ENCODE measurements at places on chromosomes 2 and 18.

DNA sequence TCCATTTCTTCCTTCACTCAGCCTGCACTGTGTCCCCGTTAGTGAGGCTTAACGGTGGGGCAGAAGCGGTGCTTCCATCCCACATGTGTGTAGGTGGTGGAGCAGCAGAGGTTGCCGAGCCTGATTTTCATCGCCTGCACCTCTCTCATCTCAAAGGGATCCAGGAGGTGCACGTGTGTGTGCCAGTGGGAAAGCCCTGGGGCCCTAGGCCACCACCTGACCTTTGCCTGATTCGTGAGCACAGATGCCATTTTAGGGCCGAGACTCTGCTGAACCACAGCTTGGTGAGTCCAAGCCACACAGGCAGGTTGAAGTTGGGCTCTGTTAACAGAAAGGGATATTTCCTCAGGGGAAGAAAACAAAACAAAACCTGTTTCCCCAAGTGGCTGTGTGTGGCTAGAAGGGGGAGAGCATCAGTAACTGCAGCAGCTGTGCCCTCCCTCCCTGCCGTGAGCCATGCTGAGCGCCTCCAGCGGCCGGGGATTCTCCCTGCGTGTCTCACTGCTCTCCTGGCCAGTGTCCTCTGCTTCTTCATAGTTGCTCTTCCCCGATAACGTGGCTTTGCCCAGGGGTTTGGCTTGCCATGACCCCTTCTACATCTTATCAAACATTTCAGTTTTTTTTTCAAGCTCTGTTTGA, 81.5 kb downstream of the MAPRE2 start:
- peak; percentile 73 for DNase-seq

- peak; percentile 8 for DNase-seq
Measured at GRCh38 chr18:79493801-79494211, 98.1 kb downstream of the NFATC1 start.

DNA sequence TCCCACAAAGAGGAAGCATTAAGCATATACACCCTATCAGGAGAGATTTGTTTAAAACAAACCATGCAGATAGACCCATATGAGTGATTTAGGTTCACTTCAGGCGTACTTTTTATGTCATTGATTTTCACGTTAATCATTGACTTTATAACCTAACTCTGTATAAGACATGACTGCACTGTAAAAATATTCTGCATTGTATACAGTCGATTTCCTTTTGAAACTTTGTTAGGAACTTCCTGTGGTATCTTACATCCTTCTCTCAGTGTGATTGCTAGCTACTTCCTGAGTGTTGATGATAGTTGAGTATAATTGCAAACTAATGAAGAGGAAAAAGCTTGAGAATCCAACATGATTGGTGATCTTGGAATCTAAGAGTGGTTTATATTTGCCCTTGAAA, 69.4 kb downstream of the XIRP2 start:
- DNase-seq: no peak

GRCh38 chr2:40937284-40937683, 485.4 kb upstream of the SLC8A1 start:
- DNase-seq: no peak

DNA sequence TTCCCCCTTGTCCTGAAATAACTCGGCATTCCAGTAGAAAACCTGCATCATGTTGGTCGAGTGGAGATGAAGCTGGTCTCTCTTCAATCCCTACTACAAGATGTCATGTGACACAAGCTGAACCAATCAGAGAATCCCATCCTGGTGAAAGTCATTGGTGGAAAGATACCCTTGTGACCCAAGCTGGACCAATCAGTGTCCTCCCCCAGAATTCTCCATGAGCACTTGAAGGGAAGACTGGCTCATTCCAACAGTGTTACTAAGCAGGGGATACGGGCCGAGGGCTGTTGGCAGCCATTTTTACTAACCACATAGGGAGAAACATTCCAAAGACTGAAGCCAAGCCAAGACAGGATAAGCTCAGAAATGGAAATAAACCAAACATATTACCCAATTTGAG, 298.3 kb downstream of the ICOS start:
- DNase-seq: no peak

DNA sequence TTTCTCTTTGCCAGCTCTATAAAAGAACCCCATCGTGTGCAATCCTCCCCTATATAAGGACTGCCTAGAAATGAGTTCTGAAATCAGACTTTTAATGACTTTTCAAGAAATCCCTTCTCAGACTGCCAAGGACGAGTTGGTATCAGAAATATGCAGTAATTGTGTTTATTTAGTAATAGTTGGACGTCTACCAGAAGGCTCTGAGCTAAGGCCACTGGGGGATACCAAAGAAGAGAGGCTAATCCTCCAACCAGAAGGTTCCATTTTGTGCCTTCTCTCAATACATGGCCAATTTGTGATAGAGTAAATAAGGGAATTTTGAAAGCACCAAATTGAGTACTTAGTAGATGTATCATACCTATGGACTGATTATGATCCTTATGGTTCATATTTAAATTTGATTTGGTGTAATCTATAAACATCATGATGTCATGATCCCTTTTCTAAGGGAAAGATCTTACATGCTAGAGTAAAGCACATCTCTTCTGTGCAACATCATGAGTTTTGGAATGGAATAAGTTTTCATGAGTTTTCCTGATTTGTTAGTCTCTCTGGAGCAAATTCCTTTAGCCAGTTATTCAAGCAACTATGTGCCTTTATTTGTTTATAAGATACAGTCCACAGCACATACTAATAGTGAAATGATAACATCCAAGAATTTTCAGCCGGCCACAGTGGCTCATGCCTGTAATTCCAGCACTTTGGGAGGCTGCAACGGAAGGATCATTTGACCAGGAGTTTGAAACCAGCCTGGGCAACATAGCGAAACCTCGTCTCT, 82.2 kb upstream of the LTBP1 start:
- DNase-seq: no peak

GRCh38 chr2:135685361-135685760, 56.3 kb upstream of the UBXN4 start:
- no peak for DNase-seq

DNA sequence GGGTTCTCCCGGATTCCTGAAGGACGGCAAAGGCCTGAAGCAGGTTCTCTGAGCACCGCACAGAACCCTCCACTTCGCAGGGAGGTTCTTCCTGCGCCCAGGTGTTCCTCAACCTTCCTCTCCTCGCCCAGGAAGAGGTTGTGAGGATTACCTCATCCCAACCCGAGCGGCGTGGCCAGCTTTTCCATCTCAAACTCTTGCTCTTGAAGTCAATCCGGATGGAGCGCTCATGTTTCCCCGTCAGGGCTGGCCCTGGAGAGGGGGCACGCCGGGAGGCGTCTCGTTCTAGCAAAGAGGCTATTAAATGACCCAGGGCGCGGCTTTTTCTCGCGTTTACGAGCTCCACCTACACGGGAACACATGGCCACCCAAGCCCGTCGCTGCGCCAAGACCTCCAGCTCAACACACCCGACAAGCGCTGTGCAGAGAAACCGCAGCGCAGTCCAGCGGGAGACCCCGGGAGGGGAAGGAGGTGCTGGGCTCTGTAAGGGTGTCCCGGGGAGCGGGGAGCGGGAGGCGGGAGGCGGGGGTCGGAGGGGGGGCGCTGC, 540 bp upstream of the RAB10 start:
- DNase-seq: peak; percentile 44

All from posterior cingulate gyrus (tissue), 11 donors.